ENCODE measurements at places on chromosomes 1 and 21.

DNA sequence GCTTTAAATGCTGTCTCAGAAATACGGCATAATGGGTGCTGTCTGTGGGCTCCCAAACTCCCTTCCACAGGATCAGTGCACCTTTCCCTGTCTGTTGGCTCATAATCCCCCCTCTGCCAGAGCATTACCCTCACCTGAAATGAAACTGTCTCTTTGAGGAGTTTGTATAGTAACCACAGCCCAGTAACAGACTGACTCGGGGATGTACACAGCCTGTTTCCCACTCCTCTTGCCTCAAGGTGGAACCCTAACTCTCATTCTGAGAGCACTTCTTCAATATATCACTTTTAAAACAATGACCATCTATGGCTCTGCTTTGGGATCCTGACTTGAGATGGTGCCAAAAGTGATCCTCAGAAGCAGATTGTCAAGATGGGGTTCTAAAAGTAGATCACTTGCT, 332.5 kb downstream of the AMY1C start:
- DNase-seq = no peak

GRCh38 chr1:220544901-220545303, 17.0 kb downstream of the MARK1 start:
- DNase-seq = no peak

GRCh38 chr1:65939636-65940035, 146.9 kb downstream of the PDE4B start:
- DNase-seq = no peak

DNA sequence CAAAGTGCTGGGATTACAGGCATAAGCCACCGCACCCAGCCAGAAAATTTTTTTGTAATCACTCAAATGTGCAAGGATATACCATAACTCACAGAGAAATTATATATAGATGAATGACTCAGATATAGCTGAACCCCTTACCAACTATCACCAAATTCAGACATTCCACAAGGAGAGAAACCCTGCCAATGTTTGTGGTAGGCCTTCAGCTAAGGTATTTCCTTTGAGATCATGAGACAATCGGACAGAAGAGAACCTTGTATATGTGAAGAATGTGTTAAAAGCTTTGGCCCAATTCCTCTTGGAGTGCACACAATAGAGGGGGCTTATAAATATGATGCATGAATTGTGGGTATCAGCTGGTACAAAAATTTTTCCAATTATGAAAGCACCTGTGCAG, 50.7 kb downstream of the ZNF684 start:
- no peak for DNase-seq

DNA sequence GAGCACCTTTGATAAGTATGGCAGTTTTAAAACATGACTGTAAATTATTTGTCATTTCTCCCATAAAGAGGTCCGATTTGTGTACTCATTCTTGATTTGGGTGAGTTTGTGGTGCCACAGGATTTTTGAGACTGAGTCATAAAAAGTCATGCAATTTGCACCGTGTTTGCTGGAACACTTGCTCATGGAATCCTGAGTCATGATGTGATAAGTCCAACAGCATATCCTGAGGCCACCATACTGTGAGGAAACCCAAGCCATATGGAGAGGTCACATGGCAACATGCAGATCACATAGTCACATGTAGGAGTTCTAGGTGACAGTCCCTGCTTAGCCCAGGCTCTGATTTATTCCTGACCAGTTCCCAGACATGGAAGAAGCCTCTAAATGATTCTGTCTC, 40.8 kb upstream of the PRRX1 start:
- DNase-seq = no peak

DNA sequence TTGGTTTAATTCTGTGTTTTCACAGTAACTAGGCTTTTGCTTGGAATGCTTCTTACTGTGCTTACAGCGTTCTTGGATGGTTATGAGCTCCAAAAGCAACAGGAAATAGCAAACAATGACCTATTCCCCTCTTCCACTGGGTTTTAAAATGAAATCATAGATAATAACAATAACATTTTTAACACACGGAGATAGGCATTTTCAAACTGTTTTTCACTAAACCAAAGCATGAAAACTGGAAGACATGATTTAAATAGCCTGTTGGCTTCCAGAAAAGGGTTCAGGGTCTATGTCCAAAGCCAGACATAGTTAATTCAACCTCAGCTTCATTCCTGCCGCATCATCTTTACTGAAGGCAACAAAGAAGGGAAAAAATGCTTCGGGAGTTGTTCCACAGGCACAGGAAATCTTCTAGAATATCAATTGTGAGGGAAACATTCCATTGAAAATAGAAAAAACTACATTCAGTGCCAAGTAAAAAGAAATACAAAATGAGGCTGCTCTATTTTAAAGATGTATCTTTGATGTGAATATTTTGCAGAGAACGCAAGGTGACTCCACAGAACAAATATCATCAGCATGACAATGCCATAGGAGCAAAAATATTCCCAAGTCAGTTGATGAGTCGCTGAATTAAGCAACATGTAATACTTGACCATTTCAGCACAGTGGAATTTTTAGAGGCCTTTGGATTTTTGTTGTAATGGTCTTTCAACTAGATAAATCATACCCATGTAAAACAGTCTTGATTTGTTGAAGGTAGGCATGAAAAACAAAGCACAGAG, 80.7 kb downstream of the NID1 start:
- no peak for DNase-seq

DNA sequence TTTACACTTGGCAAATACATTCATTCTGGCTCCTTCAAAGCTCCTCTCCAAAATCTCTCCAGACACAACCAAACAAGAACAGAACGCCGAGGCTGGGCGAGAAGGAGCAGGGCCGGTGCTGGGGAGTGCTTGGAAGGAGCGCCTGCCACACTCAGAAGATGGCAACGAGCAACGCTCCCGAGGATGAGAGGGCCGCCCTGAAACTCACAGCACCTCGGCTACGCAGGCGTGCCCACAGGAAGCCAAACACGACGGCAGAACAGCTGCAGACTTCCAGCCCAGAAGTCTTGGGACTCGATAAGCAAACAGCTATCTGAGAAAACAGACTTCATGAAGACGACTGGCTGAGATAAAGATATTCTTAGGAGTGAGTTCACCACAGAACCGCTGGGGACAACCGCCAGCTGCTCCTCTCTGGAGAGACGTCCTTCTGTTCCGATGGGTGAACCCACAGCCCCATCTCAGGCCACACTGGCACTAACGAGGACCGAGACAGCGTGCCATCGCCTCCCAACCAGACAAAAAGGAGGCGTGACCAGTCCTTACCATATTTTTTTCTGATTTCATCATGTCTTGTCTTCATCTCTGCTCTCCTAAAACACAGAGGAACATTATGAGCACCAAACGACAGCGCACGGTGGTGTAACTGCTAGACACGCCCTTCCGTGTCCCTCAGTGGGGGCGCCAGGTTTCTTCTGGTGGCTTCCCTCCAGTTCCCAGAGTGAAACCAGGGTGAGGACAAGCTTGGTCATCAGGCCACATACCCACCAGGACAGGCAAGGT, 18.6 kb downstream of the PTTG1IP start:
- DNase-seq = no peak

- DNase-seq = no peak
Measured at GRCh38 chr1:183830389-183830788, 25.5 kb downstream of the RGL1 start.

All from NCI-H1092 (cell line).